ENCODE measurements at places on chromosomes 7 and 10.

GRCh38 chr7:77202481-77202976 is 2.9 kb upstream of the FGL2 start:
- no peak for DNase-seq

DNA sequence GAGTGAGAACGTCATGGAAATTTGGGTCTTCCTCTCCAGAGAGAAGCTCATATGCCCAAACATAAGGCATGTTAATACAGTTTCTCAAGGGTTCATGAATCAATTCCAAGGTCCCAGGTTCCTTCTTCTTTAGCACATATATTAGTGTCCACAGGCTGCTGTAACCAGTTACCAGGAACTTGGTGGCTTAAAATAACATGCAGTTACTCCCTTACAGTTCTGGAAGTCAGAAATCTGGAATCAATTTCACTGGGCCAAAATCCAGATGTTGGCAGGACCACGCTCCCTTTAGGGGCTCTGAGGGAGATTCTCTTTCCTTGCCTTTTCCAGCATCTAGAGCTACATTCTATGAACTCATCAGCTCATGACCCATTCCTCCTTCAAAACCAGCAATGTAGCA is 64.8 kb downstream of the MRC1 start:
- no peak for DNase-seq

DNA sequence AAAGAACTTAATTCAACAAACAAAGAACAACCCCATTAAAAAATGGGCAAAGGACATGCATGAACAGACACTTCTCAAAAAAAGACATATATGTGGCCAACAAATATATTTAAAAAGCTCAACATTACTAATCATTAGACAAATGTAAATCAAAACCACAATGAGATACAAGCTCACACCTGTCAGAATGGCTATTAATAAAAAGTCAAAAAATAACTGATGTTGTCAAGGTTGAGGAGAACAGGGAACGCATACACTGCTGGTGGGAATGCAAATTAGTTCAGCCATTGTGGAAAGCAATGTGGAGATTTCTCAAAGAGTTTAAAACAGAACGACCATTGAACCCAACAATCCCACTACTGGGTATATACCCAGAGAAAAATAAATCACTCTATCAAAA is 19.1 kb downstream of the ZFAND4 start:
- DNase-seq = no peak

DNA sequence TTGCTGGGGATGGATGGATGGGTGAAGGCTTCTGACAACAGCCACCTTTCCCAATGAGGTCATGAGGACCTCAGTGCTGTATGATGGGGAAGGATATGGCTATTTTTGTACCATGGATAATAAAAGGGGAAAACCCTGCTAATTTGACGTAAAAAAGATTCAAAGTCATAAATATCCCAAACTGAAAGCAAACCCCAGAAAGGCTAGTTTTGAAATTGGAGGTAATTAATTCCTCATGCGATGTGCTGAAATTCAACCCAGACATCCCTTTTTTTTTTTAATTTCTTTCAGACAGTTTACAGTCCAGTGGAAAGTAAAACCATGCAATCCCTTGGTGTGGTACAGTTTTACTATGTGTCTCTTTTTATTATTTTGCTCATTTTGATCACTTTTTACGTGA is 254.5 kb upstream of the BMPER start:
- no peak for DNase-seq

DNA sequence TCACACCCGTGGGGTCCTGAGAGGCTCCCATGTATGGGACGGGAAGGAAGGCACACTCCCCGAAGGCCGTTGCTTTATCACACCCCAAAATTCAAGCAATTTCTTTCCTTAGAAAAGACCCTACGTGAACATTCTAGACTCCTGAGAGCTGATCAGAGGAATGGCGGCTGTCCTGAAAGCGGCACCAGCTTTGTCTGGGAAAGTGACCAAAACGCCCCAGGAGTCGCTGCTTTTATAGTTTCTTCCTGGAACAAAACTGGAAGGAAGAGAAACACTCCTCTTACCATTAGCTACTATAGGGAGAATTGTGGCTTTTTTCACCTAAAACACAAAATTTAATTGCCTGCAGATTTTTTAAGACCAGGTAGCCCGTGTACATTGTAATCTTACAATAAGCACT is 261.8 kb upstream of the RNF32 start:
- no peak for DNase-seq

- DNase-seq = no peak
Measured at GRCh38 chr7:84162584-84162983, 32.0 kb downstream of the SEMA3A start.

DNA sequence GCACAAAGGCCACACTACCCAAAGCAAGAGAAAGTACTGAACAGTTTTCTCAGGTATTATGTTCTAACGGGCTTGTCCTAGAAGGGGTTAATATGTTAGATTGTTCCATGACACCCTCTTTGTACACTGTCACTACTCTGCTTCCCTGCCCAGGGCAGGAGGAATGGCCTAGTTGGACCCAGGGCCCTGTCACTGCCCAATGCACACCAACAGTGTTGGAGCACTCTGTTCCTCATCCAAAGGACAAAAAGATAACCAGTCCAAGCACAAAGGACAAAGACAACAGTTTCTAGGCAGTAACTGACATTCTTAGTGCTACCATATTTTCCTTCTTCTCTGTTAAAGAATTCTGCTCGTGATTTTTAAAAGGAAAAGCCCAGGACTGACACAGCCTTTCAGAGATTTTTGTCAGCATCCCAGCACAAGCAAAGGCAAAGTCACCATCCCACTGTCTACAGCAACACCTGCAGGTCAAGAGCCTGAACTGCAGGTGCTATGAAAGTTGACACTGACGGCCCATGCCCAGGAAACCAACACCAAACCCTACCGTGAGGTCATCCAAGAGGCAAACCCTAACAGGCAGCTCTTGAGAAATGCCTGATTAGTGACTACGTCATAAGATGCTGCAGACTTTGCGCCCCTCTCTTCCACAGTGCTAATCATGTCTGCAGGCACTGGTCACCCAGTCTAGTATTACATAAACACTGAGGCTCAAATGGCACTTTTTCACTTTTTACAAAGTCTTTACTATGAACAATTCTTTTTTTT is 13.2 kb downstream of the NUDCD3 start:
- peak; percentile 31 for DNase-seq

GRCh38 chr10:133379152-133379800 is at the start of gene PAOX:
PAOX (plus strand) TSS chr10:133379262; CDS start chr10:133379317, 55 bp downstream.
- no peak for DNase-seq

DNA sequence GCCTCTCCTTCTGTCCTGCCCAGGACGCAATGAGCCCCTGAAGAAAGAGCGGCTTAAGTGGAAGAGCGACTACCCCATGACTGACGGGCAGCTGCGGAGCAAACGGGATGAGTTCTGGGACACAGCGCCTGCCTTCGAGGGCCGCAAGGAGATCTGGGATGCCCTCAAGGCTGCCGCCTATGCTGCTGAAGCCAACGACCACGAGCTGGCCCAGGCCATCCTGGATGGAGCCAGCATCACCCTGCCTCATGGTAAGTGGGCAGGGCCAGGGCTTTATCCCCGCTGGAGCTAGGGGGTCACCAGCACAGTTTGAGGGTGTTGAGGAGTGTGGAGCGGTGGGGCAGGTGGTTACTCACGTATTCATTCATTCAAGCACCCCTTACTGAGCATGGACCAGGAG is 4.7 kb upstream of the ANKRD2 start:
- DNase-seq = no peak

DNA sequence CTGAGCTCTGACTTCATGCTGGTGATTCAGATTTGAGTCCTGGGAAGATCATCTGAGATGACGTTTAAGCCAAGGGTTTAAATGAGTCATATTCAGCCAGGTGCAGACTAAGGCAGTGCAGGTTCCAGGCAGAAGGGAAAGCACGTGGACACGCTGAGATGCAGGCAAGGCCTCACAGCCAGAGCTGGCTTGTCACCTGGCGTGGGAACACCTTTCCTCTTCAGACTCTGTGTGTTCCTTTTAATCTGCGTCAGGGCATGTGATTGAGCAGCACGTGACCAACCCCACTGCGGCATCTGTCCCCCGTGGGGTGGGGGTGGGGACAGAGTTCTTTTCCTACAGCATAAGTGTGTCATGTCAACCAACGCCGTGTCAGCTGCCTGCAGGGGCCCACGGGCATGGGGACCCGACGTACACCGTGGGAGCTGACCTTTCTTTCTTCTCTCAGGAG is 10.7 kb upstream of the IDI2 start:
- no peak for DNase-seq

DNA sequence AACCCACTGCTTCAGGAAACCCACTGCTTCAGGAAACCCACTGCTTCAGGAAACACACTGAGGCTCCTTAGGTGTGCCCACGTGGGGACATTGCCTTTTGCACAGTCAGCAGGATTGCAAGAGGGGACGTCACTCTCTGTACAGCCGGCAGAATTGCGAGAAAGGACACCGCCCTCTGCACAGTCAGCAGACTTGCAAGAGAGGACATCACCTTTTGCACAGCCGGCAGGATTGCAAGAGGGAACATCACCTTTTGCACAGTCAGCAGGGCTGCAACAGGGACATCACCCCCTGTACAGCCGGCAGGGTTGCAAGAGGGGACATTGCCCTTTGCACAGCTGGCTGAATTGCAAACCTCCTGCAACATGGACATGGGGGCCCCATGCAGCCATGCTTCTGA is 407.6 kb downstream of the GLRX3 start:
- no peak for DNase-seq

DNA sequence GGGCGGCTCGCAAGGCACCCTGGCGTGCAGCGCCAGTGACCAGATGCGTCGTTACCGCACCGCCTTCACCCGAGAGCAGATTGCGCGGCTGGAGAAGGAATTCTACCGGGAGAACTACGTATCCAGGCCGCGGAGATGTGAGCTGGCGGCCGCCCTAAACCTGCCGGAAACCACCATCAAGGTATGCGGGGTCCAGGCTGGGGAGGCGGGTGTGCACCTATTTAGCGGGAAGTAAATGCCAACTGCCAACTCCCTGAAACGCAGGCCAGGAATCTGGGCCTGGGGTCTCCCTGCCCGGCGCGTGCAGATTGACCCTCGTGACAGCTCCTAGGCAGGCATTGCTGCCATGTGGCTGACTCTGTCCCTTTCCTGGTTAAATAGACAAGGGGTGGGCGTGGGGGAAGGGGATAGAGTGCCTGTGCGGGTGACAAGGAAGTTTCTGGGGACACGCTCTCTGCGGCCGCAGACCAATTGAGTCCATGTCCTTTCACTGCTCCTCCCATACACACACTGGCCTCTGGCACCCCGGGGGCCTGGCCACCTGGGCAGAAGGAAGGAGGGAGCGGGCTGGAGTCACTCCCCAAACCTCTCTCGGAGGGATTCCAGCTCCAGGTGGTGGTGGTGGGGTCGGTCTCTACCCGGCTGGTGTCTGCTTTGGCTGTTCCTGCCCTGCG is 2.7 kb downstream of the EVX1 start:
- no peak for DNase-seq

DNA sequence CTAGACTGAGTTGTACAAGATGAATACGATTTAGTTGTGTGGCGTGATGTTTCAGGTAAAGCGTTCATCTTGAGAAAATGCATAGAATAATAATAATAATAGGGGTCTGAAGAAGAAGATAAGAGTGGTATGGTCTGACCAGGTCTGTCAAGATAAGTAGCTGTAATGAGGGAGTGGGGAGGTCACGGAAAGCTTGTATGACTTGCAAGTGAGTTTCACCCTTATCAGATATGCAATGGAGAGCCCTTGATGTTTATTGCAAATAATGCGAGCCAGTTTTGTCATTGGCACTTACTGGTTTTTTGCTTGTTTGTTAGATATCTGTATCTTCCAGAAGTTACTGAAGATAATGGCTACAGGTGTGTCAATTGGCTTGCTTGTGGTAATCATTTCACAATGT is 611.5 kb downstream of the CNTNAP2 start:
- DNase-seq = no peak

GRCh38 chr7:103132995-103133688 is 15.8 kb downstream of the NAPEPLD start:
- no peak for DNase-seq

- no peak for DNase-seq
Measured at GRCh38 chr10:124229201-124229988, 136.0 kb upstream of the CHST15 start.

DNA sequence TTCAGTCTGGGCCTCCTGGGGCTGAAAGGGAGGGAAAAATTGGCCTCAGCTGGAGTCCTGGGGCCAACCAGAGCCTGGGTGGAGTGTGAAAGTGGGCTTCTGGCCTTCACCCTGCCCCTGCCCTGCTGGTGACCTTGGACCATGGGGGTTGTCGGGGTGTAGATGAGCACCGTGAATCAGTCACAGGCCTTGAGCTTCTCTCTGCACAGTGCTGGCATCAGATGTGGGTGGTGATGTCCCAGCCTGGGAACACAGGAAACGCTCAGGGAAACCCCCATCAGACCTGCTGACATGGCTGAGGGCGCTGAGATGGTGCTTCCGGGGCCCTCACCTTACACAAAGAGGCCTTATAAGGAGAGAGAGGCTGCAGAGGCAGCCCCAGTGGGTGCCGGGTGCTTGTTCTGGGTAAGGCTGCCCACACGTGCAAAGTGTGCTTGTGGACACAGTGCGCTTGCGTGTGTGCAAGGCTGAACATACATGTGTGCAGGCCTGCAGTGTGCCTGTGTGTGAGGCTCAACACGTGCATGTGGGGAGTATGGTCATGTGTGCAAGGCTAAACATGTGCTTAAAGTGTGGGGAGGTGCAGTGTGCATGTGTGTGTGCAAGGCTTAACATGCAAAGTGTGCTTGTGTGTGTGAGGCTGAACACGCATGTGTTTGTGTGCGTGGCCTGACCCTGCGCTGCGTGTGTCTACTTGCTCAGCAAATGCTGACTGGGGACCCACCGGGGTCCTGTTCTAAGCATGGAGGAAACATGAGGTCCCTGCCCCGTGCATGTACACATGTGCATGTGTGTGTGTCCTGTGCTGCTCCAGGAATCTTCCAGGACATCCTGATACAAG is 6.5 kb downstream of the ARPC1B start:
- peak; percentile 62 for DNase-seq

GRCh38 chr10:97292097-97292861 is at the start of gene ARHGAP19:
ARHGAP19 (minus strand) TSS chr10:97292637; CDS start chr10:97292627, 10 bp downstream.
- DNase-seq = peak; percentile 73

DNA sequence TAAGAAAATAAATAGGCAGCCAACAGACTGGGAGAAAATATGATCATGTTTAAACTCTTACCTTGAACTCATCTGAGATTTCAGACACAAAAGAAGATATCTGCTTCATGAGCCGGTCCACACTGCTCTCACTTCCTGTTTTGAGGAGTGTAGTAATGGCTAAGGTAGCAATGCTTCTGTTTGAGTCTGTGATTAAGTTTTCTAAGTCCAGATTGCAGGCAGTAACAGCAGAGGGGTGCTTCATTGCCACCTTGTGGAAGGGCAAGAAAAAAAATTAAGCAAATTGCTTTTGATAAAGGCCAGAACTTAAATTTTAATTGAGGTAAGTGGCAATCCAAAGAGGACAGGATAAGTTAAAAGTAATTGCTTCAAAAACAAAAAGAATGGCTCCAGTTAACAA is 69.1 kb downstream of the MEST start:
- DNase-seq = no peak
